ENCODE measurements at places on chromosomes 6 and 20.

- DNase-seq, result peak; percentile 51
Measured at GRCh38 chr20:4607287-4607713, 114.4 kb upstream of the PRND start.

DNA sequence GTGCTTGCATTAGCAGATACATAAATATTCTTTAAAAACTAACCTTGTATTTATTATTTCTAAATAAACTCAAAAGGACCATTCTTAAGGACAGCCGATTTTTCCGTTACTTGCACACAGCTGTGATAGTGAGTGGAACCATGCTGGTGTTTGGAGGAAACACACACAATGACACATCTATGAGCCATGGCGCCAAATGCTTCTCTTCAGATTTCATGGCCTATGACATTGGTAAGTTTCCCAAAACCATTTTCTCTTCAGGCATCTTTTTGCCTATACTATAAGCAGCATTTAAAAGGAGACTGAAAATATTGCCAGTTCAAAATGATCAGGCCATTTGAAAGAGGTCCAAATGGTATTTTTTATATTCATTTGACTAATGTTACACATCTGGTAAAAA, 92.3 kb downstream of the ATRN start:
- no peak for DNase-seq

DNA sequence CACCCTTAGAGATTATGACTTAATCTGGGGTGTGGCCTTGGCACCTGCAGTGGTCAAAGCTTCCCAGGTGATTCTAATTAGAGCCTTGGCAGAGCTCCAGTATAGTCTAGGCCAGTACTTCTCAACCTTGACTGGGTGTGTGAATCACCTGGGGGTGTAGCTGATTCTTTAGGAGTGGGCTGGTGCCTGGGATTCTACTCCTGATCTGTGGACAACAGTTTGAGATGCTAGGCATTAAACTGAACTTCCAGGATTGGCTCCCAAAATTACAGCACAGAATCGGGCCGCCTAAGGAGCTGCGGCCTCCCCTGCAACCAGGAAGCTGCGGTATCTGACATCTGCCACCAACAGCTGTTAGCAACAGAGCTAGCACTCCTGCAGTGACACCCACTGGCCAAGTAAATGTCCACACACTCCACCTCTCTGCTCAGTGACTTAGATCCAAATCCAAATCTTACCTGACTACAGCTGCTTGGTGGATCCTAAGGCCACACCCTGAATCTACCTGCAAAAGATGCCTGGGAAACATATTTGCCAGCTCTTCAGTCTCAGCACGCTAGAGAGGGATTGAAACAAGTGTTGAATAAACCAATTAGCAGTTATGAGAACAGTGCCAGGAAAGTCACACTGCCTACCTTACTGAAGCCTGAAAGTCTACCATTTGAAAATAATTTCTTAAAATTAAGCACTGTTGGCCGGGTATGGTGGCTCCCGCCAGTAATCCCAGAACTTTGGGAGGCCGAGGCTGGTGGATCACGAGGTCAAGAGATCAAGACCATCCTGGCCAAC, 126.7 kb downstream of the UNC5CL start:
- DNase-seq, result peak; percentile 49

DNA sequence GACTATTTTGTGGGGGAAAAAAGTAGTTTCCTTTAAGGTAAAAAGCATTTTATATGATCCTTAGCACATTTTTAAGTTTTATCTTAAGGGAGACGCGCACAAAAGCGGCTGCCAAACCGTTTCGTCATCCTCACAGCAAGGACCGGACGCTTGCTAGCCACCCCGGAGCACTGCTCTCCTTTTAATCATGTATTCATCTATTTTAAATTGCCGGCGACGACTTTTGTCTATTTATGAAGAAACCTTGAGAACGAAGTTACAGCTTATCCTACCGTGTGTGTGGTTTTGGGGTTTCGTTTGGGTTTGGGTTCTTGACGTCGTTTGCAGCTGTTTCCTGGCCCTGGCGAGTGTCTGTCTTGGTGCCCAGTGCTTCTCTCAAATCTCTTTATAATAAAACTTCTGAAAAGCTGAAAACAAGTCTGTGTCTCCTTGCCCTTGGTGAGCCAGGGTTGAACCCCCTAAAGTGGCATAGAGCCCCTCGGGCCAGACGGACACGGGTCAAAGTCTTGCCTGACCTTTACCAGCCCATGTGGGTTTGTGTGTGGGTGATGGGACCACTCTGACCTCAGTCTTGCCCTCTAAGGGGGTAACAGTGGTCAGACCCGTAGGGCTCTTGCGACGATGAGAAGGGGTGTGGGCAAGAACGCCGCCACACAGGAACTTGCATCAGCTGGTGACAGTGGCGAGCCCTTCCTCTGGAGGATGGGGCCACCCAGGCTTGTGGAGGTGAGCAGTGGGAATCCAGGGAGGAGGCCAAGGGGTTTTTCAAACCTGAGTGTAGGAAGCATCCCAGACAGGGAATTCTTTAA, 117.6 kb downstream of the JPH2 start:
- no peak for DNase-seq

DNA sequence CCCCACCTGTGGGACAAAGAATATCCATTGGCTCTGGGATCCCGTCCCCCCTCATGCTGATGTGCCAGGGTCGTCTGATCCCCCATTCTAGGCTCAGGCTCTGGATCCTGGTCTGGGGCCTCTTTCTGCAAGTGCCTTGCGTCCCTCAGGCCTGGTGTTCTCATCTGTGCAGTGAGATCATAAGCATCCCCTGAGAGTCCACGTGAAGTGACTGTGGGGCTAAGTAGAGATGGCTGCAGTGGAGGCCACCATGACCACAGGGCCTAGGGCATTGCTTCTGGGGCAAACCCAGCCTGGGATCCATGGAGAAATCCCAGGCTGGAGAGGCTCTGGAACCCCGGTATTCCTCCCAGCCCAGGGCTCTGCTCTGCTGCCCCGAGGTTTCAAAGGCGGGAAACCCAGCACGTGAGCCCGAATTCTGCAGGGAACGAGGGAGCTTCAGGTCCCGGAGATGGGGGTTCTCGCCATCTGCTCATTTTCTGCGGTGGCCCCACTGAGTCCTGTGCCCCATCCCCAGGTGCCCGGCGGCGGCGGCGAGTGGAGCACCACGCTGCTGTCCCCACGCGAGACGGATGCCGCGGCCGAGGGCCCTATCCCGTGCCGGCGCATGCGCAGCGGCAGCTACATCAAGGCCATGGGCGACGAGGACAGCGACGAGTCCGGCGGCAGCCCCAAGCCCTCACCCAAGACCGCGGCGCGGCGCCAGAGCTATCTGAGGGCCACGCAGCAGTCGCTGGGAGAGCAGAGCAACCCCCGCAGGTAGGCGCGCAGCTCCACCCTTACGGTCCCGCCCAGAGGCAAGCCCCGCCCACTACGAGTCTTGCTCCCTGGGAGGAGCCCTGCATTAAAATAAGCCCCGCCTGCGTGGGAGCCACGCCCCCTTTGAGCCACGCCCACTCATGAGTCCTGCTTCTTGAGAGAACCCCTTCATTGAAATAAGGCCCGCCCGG, 105.5 kb upstream of the MYL9 start:
- DNase-seq, result peak; percentile 53

DNA sequence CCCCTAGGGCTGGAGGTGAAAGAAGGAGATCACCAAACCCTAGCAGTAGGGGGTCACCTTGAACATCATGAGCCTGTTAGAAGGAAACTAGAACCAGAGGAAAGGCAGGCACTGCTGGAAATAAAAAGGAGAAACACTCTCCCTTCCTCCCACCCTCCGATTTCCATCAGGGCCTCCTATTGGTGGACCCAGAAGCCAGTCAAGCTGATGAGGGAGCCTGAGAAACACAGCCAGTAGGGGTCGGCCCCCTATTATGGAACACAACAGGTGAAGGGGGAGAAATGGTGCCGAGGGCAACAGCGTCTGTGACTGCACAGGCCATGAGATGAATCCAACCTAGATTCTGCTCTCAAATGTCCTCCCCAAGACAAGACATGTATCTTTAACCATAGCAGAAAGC, 156.1 kb upstream of the LRFN2 start:
- DNase-seq, result no peak

- DNase-seq, result no peak
Measured at GRCh38 chr20:35408270-35408669, 3.5 kb downstream of the UQCC1 start.

DNA sequence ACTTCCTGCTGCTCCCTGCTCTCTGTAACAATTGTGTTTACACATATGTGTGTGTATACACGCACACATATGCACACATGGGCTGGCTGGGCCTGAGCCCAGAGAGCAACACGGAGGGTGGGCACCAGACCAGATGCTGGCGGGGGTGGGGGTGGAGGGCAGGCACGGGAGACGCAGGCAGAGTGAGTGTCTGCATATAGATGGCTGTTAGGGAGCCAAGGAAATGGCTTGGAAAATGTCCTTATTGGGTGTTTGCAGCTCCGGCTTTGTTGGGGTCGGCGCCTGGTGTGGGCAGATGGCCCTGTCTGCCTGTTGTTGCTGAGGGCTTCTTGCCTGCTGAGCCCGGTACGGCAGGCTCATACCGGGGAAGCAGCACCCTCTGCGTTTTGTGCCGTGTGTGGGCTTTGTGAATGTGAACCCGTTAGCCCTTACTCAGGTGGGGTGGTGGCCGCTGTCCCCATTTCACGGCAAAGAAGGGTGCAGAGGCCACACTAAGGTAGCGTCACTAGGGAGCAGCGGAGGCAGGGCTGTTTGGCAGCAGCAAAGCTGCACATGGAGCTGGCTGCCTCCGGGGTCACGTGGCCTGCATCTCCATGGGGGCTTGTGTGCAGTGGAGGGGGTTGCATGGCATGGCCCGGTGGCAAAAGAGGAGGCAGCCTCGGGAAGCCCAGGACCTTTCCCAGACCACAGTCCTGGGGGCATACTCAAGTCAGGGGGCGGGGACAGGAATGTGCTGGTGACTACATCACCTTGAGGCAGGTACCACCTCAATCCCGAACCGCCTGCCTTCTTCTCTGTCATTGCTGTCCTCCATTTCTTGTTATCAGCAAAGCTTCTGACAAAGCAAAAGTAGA, 47.4 kb upstream of the SRF start:
- no peak for DNase-seq

GRCh38 chr6:124466949-124467348, 495.3 kb upstream of the RNF217 start:
- no peak for DNase-seq
